ENCODE measurements at places on chromosomes 4 and X.

DNA sequence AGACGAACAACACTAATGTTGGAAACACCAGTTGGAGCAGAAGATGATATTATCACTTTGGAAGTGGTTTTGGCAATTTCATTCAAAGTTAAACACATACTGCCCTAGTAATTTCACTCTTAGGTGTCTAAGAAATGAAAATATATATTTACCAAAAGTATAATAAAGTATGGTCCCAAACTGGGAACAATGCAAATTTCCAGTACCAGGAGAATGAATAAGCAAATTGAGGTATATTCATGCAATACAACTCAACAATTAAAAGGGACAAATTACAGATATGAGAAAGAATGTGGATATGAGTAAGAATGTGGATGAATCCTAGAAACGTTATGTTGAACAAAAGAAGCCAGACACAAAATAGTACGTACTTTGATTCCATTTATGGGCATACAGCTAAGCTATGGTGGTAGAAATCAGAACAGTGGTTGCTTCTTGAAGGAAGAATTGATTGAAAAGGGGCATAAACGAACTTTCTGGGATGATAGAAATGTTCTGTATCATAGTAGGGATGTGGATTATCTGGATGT is 10.0 kb downstream of the ELMOD2 start:
- no peak for DNase-seq

GRCh38 chr4:26732356-26732755 is 128.3 kb upstream of the STIM2 start:
- no peak for DNase-seq

DNA sequence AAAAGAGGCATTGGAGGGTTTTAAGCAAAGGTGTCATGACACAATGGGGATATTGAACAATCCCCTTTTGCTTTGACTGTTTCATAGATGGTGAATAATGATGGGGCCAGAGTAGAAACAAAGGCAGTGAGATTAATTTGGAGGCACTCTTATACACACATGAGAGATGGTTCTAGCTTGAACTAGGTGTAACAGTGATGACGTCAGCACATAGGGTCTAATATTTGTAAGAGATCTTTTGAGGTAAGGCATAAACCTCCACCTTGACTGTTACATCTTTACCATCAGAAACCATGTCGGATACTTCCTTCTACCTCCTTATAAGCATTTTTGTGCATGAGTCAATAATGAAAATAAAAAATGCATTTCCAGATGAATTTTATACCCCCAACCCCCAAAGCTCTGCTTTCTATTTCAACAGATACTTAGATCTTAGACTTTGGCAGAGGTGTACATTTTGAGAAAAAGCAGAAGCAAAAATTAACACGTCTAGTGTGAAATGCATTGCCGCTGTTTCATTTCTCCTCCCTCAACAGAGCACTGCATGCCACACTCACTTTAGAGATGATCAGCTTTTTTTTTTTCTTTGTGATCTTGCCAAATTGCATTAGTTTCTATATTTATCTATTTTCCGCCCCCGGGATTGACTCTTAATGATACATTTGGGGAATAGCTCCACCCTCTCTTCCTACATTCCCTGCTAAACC is 87.2 kb downstream of the HS3ST1 start:
- DNase-seq: no peak

GRCh38 chr4:107837776-107838618 is 13.3 kb downstream of the SGMS2 start:
- no peak for DNase-seq

- DNase-seq: no peak
Observed at GRCh38 chr4:166318810-166319525, 445.9 kb downstream of the TLL1 start.

- no peak for DNase-seq
Observed at GRCh38 chr4:86565651-86566050, 28.5 kb upstream of the PTPN13 start.

- no peak for DNase-seq
Observed at GRCh38 chr4:147064856-147065255, 119.2 kb upstream of the TTC29 start.

DNA sequence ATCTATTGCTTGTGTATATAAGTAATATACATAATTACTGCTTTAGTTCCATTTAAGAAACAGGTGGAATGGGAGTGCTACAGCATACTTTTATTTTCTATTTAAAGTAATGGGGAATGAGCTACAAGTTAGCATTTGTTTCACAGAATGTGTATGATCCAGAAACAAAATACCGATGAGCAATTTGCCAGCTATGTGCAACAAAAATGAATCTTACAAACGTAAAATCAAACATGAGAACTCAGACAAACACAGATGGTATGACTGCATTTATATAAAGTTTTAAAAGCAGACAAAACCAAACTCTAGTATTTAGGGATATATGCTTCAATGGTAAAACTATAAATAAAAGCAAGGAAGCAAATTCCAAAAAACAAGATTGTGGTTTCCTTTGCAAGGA is 141.7 kb downstream of the PAPSS1 start:
- DNase-seq: no peak

GRCh38 chr4:174248407-174248806 is 35.1 kb downstream of the FBXO8 start:
- no peak for DNase-seq

DNA sequence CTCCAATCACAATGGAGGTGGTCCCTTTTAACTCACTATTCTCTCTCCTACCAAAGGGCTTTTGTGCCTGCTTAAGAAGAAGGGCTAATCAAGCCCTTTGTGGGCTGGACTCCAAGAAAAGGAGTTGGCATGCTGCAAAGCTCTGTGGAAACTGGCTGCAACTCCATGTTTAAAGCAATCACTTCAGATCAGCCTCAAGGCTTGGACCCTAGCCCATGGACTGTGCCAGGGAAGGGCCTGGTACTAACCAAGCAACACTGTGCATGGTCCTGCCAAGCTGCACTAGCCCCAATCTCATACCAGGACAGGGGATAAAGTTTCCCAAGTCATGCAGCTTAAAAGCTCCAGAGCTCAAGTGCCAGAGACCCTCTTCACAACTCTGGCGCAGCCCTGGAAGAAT is 86.7 kb downstream of the ATP8A1 start:
- DNase-seq: peak; percentile 83

DNA sequence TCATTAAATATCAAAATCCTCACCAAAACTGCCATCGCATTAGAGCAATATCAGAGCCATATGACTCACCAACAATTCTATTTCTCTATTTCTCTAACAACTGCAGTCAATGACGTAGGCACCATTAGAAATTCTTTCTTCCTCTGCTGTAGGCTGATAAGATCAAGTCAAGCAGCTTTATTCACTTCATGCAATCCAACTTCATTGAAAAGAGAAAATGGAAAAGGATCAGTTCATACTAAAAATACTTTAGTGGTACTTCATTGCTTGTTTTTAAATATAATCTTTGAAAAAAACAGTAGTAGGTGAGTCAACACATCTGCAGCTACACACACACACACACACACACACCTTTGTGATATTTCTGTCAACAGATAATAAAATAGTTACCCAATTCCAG is 345.3 kb upstream of the TENM3 start:
- DNase-seq: no peak

- no peak for DNase-seq
Observed at GRCh38 chrX:38987198-38987651, 186.0 kb downstream of the MID1IP1 start.

GRCh38 chrX:112094729-112095128 is 12.2 kb upstream of the TRPC5 start:
- no peak for DNase-seq

GRCh38 chr4:89254847-89255246 is 52.8 kb downstream of the GPRIN3 start:
- no peak for DNase-seq

GRCh38 chr4:77599378-77599777 is 6.2 kb upstream of the CXCL13 start:
- DNase-seq: no peak

DNA sequence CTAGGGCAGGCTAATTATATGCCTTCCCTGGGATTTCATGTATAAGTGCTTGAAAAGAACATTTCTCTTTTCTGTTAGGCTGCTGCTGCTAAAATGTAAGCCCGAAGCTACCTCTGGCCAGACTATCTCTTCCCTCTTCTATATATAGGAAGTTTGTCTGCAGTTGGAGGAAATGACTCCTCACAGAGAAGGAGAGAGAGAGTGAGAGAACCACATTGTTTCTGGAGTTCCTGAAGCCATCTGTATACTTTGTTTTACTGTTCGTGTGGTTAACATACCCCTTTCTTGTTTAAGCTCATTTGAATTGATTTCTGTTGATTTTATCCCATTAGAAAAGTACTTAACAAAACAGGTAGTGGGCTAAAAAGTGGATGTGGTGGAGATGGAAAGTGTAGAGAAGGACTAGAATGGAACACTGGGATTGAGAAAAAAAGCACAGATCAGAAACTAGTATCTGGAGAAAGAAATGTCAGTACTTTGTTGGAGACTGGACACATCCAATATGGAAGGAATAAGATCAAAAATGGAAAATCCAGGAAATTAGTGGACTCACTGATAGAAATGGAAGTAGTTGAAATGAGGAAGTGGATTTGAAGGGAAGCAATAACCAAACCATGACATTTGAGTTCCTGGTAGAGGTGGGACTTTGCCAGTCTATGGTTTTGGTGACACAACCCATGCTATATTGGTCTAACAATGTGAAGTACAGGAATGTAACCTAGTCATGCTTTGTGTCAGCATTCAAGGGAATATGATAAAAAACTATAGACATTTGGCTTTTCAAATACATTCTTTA is 112.6 kb downstream of the TMA16 start:
- no peak for DNase-seq

DNA sequence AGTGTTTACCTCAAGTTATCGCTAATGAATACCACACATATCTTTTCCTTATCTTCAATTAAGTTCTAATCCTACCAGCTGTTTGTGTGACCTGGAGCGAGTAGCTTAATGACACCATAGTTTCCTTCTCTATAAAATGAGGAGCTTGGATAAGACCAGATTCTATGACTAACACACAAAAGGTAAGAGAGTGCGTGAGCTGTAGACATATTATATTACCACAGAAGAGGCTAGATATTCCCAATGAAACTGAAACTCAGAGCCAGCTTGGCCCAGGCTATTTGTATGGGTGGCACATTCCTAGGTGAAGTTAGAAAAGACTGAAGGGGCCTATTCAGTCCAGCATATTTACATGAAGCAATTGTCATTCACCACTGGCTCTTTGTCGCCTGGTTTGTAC is 30.2 kb downstream of the ASB5 start:
- no peak for DNase-seq

DNA sequence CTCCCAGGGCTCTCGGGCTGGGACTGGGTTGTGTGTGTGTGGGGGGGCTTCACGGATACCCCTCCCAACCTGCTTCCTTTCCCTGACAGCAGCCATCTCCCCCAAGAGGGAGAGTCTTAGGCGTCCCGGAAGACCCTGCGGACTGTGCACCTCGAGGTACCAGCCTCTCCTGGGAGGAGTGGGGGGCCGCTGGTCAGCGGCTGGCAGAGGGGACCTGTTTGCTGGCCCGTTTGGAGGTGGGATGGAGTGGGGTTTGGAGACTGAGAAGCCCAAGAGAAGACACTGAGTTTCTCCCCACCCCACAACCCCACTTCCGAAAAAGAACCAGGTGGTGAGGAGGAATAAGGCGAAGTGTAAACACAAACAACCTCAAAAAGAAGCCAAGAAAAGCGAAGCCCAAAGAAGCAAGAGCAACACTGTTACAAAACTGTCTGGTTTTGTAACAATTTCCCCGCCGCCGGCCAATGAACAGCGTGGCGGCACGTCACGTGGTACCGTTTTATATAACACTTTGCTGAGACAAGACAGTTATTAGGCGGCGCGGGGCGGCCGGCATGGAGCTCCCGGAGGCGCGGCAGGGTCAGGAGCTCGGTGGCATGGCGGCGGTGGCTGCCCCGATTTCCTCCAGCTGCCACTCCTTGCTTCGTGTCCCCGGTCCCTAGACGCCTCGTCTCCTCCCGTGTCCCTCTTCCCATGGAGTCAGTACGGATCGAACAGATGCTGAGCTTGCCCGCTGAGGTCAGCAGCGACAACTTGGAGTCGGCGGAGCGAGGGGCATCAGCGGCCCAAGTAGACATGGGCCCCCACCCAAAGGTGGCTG is at the start of gene LONRF3:
TSS of gene LONRF3 (plus strand) at position 531 of the 820 bp plus-strand sequence. CDS start at position 694, 163 bp downstream.
- DNase-seq: peak; percentile 86

GRCh38 chrX:54695816-54696487 is 102.1 kb downstream of the ITIH6 start:
- DNase-seq: no peak

DNA sequence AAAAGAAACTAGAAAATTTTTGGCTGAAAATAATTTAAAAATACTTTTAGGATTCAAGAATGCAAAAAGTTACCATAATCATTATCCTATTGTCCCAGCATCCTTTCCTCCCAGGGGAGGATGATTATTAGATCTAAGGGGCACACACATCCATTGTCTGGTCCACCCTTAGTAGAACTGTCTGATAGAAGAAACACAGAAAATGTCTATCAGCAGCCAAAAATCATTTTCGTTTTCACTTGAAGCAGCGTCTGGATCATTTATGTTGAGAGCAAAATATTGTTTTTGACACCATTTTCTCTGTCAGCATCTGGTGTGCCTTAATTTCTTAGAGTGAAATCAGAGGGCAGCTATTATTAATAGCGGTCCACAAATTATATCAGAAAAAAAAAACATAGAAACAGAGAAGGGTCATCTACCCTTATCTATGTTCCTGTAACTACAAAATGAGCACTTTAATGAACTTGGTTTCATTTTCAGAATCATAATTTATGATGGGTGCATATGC is 446.3 kb downstream of the TRAM1L1 start:
- DNase-seq: no peak

GRCh38 chrX:152445926-152446325 is 5.2 kb downstream of the GABRA3 start:
- DNase-seq: no peak

GRCh38 chr4:32102896-32103295 is 1382.7 kb downstream of the PCDH7 start:
- DNase-seq: no peak

GRCh38 chrX:1463581-1463980 is 10.9 kb upstream of the ASMTL start:
- no peak for DNase-seq

DNA sequence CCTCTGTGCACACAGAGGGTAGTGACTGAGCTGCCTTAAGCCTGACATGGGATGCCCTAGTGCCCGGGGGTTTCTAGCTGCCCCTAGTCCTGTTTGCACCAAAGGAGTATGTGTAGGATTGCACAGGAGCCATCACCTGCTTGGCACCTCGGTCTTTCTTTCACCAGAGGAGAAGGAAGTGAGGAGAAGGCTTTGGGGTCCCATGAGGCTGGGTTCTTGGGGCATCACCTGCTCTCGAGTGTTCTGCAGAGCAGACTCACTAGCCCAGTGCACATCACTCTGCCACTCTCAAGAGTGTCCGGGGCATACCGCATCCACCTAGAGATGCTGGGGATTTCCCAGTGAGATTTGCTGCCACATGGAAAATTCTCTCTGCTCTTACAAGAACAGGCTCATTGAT is 40.5 kb upstream of the GPR78 start:
- DNase-seq: no peak

DNA sequence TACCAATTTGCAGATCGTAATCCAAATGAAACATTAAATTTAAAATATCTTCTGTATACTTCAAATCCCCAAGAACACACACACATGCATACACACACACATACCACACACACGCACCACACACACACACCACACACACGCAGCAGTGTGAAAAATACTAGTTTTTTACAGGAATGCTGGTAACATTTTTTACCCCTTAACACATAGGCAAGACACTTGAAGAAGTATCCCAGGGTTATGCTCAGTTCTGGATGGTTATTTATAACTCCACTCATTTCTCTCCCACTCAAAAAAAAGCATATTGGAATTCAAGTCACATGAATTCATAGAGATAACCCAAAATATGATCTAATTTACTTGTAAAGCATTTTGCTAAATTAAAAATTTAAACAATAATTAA is 325.5 kb upstream of the SLC7A11 start:
- no peak for DNase-seq
